Activated naive CD8-positive, alpha-beta T cell treated with anti-CD3 and anti-CD28 coated beads, Interleukin-2, amount 50 U/mL, for 24 hours (primary cell): ENCODE measurements at places on chromosomes 6 and 20.

- DNase-seq: no peak
Measured at GRCh38 chr6:128525406-128525805, 5.0 kb upstream of the PTPRK start.

- DNase-seq: peak; percentile 82
Measured at GRCh38 chr20:62382306-62383198, 4.4 kb upstream of the RPS21 start.

DNA sequence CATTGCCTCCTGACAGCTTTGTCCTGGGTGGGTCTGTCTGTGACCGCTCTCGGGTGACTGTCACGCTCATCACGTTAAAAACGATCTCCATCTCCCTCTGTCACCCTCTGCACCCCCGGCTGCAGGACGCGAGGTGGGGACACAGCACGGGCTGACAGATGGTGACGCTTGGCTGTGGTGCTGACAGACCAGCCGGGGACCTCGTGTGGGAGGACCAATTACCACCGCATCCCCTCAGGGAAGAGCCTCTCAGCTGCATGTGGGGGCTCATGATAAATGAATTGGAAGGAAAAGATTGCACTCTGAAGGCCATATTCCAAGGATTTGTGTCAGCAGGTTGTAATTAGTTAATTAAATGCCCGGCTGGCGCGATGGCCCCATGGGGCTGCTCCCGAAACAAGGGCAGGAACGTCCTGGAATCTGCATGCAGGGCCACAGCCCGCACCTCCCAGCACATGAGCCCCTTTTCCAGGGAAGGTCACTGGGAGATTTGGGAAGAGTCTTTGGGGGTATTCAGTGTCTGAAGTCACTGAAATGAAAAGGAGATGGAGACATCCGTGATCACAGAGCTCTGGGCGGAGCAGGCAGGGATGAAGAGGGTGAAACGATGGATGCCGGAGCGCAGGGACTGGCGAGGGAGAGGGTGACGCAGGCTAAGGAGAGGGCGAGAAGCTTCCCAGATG, 87.1 kb downstream of the ERMARD start:
- no peak for DNase-seq

GRCh38 chr20:64146936-64147477, 17.2 kb upstream of the MYT1 start:
- no peak for DNase-seq

DNA sequence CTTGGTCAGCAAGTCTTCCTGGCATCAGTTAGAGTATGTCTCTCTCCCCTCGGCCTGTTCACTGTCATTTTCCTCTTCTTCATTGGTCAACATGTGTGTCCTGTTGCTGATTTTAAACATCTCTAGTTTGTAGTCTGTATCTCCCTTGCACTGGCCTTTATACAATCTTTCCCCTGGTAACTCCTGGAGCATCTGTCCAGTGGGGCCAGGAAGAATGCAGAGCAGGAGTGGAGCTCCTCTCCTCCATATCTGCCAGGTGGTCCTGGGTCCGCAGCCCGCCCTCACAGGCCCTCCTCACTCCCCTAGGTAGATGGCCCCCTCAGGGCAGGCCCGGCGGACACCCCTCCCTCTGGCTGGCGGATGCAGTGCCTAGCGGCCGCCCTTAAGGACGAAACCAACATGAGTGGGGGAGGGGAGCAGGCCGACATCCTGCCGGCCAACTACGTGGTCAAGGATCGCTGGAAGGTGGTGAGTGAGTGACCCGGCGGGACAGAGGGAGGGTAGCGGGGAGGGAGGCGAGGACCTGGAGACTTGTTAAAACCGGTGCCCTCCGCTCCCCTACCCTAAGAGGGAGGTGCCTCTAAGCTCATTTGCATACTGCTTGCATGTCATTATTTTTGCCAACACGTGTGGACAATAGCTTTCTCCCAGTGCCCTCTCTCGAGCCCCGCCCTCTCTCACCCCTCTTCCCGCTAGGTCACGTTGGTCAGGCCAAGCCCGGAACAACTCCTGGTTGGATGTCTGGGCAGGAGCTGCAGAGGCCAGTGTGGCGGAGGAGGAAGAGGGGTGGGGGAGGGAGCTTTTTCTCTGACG, 3.2 kb downstream of the TTBK1 start:
- DNase-seq: peak; percentile 30

GRCh38 chr6:112439010-112439409, 91.9 kb downstream of the RFPL4B start:
- no peak for DNase-seq

DNA sequence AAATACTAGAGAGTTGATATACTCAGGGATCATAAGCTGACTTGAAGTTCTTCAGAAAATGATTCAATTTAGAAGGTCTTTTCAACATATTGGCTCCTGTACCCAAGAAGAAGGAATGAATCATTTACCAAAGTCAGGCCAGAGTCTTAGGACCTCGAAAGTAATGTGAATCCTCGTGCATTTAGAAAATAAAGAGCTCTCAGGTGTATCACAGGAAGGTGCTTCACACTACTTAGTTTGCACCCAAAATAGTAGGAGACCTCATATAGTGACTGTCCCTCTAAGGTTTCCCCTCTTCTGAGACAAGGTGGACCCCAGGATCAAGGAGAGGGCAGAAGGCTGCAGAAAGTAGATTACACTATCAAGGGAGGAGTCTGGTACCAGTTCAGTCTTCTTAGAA, 71.8 kb downstream of the F13A1 start:
- DNase-seq: no peak

DNA sequence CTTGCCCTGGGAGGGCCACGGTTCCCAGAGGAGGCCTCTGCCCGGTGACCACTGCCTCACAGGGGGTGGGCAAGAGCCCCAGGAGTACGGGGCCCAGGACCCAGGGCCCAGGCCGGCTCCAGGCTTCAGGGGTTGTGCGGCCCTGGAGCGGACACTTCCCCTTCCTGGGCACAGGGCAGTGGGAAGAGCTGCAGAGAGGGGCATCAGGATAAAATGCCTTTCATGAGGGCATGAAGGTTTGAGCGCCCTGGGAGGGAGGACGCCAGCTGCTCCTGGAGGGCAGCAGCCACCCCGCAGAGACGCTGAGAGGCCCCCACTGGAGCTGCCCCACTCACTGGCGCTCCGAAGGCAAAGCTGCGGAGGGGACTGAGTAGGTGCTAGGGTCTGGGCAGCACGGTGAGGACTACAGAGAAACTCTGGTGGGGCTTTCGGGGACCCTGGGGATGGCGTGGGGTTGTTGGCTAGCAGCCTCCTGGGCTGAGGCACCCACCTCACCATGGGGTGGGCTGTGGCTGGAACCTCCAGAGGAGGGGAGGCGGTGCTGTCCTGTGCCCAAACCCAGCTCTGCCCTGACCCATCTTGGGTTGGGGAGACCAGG, 10.4 kb downstream of the LAMA5 start:
- no peak for DNase-seq

- DNase-seq: no peak
Measured at GRCh38 chr20:39234520-39235095, 272.5 kb downstream of the DHX35 start.

GRCh38 chr20:32535953-32536823, 48.9 kb downstream of the NOL4L start:
- peak; percentile 78 for DNase-seq

DNA sequence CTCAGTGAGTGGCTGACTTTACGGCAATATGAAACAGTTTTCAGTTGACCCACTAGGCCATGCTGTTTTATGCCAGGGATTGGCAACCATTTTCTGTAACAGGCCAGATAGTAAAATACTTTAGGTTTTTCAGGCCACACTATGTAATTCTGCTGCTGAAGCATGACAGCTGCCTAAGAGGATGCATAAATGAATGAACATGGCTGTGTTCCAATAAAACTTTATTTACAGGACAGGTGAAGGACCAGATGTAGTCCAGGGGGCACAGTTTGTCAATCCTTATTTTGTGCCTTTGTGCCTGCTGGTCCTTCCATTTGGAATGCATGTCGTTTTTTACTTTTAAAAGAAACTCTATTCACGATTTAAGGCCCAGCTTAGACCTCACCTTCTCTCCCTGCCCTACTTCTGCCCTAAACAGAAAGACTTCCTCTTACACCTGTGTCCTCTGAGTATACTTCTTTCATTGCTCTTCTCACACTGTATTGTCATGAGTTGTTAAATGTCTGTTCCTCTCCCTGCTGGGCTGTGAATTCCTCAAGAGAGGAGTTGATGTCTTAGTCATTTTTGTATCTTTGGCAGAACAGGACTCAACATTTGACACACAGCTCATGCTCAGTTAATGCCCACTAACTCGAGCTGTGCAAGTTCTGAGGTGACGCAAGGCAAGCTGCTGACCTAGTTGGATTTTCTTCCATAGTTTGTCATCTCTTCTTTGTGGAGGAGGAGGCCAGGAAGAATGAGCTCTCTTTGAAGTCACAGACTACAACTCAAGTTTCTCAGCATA, 90.1 kb upstream of the MAP7 start:
- no peak for DNase-seq

- no peak for DNase-seq
Measured at GRCh38 chr20:63206878-63207277, 9.1 kb downstream of the YTHDF1 start.

DNA sequence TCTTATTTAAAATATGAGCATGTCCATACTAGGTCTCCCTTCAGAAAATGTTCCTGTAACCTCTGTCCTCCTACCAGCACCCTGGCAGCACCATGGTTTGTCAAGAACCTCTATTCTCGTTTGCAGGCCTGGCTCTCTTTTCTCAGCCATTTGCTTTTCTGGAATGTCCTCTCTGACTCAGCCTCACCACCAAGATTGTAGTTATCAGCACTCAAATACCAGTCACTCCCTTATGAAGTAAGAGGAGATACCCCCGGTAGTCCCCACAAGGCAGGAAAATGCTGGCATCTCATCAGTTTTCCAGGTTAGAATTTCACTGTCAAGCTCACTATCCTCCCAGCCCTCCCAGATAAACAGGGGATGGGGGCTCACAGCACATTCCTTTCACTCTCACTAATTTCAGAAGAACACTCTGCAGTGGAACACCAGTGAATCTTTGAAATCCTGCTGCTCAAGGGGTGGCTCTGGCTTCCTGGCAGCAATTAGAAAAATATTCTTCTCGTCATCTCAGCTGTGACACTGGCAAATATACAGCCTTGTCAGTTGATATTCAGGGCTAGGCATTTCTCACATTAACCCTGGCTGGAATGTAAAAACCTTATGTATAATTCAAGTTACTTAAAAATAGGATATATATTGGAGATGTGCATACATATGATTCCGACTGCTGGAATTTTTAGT, 129.2 kb downstream of the TBX18 start:
- DNase-seq: no peak

DNA sequence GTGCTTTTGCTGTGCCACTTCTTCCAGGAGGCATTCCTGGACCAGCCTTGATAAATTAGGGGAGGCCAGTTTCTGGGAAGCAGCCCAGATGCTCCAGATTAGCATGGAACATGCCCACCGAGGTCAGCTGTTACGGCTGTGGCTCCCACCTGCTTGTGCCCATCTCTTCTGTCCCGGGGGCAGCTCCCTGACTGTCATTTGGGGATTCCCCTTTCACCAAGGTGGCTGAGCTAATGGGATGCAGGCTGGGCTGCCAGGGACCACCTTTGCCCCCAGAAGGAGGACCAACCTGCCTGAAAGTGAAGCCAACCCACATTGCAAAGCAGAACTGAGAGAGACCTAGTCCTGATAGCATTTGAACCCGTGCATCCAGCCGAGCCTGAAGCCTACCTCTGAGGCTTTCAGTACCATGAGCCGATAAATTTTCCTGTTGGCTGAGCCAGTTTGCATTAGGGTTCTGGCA, 85.3 kb downstream of the PTPN1 start:
- DNase-seq: no peak

- no peak for DNase-seq
Measured at GRCh38 chr20:21372016-21372415, 25.3 kb downstream of the NKX2-4 start.

GRCh38 chr20:14062786-14063185, 67.5 kb downstream of the MACROD2 start:
- DNase-seq: no peak

DNA sequence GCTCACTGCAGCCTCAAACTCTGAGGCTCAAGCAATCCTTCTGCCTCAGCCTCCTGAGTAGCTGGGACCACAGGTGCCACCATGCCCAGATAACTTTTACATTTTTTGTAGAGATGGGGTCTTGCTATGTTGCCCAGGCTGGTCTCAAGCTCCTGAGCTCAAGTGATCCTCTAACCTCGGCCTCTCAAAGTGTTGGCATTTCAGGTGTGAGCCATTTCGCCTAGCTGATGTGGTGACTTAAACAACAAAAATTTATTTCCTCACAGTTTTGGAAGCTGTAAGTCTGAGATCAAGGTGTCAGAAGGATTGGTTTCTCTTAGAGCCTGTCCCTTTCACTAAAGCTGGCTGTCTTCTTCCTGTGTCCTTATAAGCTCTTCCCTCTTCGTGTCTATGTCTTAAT, 15.0 kb upstream of the JARID2 start:
- no peak for DNase-seq

GRCh38 chr20:46941404-46941803, 46.8 kb downstream of the EYA2 start:
- DNase-seq: no peak

- DNase-seq: no peak
Measured at GRCh38 chr6:39088331-39088730, 26.7 kb downstream of the SAYSD1 start.

GRCh38 chr6:157182503-157183264, 140.6 kb downstream of the TMEM242 start:
- no peak for DNase-seq

- DNase-seq: no peak
Measured at GRCh38 chr6:143332153-143332845, 118.2 kb downstream of the ADAT2 start.

DNA sequence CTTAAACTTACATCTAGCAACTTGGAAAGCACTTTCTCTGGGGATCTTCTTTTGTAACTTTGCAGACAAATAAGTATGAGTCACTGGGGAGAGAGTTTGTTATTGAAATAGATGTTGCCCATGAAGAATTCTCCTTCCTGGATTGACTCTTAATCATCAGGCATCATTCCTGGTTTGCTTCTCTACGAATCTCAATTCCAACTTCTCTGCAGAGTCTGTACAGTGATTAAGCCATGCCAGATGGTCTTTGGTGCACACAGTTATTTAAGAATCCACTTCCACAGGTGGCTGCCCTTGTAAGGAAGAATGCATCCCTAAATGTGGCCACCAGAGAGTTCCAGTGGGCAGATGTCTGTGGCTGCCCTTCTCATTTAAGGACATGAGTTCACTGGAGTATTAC, 25.7 kb downstream of the MYCT1 start:
- no peak for DNase-seq

DNA sequence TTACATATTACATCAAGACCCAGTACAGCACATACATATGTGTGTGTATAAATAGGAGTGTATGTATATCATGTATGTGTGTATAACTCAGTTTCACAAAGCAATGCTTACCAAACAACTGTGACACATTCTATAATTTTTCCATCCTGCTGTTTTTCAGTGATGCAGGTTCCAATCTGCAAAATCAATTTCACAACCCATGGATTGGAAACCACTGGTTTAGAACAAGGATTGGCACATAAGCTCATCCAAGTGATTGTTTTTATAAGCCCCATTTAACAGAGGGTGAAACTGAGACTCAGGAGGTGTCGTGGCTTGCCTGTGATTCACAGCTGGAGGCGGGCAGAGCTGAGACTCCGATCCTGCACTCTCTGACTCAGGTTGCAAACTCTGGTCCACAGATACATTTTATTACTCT, 158.2 kb downstream of the ZMYND8 start:
- DNase-seq: peak; percentile 47
